ENCODE measurements at places on chromosomes 1 and 21.

DNA sequence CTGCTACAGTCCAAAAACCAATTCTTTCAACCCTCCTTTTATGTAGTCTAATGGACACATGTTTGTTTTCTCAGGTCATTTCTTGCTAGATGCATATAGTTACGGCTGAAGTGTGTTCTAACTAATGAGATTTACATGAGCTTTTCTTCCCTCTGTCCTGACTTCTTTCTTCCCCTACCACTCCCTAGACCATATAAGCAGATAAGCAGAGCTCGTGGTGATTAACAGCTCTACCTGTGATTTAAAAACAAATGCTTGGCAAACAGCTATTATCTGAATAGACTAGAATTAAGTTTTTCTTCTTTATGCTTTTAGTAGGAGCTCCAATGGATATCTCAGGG lies 18.6 kb downstream of the KHDRBS1 start:
- DNase-seq, result no peak

DNA sequence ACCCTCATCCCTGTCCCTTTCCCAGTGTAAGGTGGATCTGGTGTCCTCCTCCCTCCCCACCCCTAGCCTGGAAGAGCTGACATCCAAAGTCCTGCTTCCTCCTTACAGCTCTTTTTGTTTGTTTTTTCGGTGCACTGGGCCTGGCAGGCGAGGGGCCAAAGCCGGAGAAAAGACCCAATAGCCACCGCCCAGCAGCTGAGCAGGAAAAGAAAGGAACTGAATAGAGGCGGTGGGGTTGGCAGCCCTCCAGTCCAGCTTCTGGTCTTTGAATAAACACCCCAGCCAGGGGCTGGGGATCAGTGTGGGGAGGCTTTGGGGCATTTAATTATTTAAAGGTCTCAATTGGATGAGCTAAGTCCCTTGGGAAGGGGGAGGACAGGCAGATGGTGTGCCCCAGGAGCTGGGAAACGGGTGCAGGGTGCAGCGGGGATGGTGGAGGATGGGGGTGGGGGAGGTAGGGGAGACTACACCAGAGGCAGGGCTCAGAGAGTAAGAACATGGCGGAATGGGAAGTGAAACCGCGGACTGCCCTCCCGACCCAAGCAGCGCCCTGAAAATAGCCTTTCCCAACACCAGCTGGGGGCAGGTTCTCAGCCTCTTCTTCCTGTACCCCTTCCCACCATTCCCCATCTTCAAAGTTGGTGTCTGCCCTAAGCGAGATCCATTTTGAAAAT lies 20.2 kb downstream of the BTG2 start:
- DNase-seq, result no peak

GRCh38 chr21:45893740-45894449 lies 87.7 kb upstream of the COL6A1 start:
- DNase-seq, result no peak

DNA sequence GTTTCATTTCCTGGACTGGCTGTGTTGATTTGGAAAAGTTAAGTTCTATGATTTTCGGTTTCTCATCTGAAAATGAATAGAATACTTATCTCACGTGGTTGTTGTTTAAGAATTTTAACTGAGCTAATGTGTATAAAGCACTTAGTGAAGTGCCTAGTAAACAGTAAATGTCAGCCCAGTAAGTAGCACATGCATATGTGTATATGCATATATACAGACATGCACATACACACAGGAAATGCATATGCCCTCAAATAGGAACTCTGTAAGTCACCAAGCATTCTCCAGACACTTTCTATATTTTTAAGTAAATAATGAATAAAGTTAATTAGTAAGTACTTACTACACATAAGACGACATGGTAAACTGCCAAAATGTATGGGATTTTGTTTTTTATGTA lies 128.6 kb downstream of the CLEC20A start:
- DNase-seq, result no peak

DNA sequence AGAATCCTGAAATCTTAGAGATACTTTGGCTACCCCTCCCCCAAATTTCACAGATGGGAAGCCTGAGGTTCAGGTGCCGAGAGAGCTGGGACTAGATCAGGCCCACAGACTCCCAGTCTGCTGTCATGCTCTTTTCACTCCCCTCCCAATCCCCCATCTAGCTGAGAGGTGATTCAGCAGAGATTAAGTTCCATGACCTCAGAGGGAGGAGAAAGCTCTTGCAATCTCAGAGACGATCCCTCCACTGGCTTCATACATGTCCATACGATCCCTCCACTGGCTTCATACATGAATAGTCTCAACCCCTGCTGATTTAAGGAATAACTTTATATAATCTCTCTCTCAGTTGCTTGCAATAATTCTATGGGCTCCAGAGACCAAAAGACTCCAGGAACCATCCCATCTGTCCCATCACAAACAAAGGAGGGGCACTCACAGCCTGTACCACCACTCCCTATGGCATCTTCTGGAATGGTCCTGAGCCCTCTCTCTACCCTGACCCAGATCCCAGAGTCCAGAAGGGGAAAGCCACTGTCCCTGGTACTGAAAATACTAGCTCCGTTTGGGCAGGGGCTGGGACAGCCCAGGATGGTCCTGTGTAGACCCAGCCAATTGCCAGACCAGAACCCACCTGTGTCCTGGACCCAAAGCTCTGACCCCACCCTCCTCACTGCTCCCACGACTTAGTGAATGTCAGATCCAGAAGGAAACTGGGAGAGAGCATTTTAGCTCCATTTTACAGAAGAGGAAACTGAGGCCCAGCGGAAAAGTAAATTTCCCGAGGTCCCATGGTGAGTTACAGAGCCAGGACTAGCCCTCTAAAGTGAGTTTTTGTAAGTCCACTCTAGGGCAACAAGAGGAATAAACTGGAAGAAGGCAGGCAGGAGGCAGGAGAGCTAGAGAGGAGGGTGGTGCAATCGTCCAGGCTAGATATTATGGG lies 27.1 kb downstream of the RIMS3 start:
- no peak for DNase-seq
